ENCODE measurements at places on chromosomes 2 and 18.

GRCh38 chr2:11343650-11344341 is 640 bp downstream of the ROCK2 start:
- DNase-seq, result peak; percentile 70

DNA sequence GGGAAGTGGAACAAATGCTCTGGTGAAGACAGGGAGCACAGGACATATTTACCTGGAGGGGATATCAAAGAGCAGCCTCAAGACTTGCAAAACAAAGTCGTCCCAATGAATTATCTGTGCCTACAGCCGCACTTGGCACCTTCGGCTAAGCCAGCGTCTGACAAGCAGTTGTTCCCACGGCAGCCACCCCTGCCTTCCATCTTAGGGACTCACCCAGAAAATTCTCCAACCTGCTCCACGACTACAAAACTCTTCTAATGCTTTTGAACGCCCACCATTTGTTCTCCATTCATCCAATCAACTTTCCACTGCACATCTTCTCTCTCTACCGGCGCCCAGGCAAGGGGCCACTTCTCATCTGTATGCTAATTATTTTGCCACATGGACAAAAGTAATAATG is 7.0 kb downstream of the MYT1L start:
- DNase-seq, result no peak

DNA sequence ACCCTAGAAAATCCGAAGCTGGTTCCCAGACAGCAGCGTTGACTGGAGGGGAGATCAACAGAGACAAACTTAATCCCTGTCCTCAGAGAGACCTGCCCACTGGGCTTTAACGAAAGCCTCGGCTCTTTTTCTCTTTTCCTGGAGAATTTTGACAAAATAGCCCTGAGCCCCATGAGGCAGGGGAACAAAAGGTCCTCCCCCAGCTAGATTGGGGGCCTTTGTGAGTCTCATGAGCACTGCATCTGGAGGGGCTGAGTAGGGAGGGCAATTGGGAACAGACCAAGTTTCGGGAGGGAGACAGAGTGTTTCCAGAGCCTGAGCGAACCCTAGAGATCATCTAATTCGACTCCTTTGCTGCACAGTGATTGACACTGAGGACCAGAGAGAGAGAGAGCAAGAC is 123.9 kb upstream of the HAAO start:
- no peak for DNase-seq

- no peak for DNase-seq
These were observed 489.1 kb upstream of the MEX3C start for GRCh38 chr18:51686590-51686989.

DNA sequence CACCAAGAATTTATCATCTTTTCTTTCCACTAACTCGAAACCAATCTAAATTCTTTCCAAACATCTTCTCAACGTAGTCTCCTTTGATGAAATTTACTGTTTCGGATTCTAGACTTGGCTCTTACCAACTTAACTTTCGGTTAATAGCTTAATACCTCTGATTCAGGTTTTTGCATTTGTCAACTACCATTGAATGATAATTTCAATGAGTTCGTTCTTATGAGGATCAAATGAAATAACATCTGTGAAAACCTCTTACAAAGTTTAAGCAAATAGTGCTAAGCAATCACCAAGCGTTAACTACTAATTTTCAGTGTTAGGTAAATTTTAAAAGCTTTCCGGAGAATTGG is 593 bp upstream of the NRBP1 start:
- no peak for DNase-seq

Measured in RKO (cell line).